Choroid plexus epithelial cell (primary cell): ENCODE measurements at places on chromosomes 6 and 20.
A peak's percentile ranks its signal among the peaks of the same experiment; 100 is the strongest.

DNA sequence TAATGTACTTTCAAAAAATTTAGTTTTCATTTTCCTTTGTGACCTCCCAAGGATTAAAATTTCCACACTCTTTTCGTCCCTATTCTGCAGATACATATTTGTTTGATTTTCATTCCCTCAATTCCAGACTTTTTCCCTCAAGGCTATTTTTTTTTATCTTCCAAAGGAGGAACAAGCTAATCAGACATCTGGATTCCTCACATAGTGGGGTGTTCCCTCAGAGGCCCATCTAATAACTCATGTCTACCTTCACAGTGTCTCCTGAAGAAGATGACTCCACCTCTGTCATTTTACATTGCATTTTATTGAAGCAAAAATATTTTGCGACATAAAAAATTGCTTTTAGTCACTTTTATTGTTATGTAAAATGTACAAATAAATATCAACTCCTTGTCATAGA is 122.2 kb downstream of the RFPL4B start:
- DNase-seq: no peak

GRCh38 chr6:165574220-165575157 is 88.6 kb downstream of the PDE10A start:
- DNase-seq: peak; percentile 61

GRCh38 chr6:6393069-6393529 is 72.6 kb upstream of the F13A1 start:
- DNase-seq: no peak

- DNase-seq: peak; percentile 60
Measured at GRCh38 chr20:34834459-34834893, 9.0 kb upstream of the NCOA6 start.

DNA sequence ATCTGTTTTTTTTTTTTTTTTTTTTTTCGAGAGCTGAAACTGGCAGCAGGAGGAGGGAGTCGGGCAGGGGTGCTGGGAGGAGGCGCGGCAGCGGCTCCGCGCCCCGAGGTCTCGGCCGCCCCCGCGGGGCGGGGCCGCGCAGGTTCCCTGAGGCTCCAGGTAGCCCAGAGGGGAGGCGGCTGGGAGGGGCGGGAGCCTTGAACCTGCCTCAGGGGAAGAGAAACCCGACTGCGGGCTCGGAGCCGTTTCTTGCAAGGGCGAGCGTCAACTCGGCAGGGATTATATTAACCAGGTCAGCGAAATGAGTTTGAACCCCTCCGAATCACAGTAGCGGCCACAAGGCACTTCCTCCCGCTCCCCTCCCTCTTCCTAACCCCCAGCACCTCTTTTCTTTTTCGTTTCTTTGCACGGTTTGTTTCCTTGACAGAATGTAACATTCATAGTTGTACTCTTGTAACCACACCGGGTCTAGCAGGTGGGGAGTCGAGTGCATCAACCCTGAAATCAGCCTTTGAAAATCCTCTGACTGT is 2.0 kb downstream of the MYB start:
- no peak for DNase-seq

DNA sequence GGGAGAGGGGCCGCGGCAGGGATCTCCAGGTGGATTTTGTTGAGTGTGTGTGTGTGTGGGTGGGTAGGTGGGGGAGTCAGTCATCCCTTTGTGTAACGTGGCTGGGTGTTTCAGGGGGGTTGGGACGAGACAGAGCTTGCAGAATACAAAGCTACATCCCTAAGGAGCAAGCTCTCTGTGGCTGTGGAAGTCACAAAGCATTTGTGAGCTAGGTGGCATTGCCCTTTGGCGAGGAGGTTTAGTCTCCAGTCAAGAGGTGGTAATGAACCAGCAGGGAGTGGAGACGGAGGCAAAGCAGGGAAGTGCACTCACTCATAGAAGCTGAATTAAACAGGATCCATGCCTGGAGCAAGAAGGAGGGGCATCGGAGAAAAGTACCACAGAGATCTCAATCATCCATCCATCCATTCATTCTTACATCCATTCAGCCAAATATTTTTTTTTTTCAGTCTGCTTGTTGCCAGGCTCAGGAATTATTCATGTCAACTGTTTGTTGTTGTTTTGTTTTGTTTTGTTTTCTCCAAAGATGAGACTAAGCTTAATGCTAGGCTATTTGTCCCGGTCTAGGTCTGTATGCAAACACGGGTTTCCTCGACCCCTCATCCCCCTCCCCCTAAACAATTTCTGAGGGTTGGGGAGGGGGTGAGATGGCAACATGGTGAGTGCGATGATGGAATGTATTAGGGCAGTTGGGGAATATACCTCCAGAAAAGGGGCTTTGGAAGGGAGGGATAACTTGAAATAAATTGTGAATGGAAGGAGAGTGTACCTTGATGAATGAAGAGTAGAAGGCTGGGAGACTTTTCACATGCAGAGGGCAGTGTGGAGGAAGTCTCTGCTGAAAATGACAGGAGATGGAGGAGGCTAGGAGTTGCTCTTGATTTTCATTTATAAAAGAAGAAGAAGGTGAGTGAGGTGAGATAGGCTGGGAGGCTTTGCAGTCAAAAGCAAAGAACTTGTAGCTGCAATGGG is 1.0 kb downstream of the HCRTR2 start:
- no peak for DNase-seq

DNA sequence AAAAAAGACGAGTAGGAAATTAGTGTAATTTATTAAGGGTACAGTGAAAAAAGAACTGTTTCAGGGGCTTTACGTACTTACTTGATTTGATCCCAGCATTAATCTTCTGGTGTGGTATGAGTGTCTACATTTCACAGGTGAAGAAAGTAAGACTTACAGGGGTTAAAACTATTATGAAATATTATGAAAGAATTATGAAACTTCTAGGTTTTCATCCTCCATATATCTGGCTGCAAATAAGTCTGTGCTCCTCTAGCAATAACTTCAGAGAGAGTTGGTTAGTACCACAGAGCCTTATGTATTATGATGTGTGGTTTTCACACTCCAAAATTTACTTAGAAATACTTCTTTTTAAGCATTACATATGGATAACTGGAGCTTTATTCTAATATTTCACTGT is 41.9 kb downstream of the ZFAND3 start:
- DNase-seq: no peak

DNA sequence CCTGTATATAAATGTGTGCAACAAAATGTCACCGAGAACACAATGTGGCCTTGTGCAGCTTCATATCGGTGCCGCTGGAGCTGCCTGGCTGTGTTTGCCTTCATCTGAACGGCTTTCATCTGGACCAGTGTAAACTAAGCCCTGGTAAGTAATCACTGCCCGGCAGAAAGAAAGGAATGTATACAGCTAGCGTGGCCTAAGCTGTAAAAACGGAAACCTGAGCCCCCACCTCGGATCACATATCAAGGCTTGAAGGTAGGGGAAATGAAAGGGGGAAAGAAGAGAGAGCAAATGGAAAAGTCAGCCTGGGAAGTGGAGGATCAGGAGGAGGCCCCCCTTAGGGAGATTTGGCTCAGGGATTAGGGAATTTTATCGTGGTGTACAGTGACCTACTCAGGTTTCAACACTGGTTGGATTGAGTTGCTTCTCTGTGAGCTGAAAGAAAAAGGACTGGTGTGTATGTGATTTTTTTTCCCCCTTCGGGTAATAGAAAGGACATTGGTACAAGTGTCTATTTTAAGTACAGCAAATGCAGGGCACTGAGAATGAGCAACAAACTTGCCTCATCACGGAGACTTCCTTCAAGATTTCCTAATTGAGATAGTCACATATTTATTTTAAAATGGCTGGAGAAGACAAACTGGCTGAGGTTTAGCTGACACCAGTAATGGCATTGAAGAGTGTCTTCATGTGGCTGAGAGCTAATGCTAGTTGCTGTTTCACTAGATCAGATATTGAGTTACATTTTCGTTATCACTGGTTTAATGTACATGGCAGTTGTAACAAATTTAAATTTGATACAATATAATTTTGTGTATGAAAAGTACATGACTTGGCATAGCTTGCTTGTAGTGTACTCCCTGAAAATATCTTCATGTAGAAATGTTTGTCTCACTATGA is 3.5 kb downstream of the SOBP start:
- peak; percentile 51 for DNase-seq

DNA sequence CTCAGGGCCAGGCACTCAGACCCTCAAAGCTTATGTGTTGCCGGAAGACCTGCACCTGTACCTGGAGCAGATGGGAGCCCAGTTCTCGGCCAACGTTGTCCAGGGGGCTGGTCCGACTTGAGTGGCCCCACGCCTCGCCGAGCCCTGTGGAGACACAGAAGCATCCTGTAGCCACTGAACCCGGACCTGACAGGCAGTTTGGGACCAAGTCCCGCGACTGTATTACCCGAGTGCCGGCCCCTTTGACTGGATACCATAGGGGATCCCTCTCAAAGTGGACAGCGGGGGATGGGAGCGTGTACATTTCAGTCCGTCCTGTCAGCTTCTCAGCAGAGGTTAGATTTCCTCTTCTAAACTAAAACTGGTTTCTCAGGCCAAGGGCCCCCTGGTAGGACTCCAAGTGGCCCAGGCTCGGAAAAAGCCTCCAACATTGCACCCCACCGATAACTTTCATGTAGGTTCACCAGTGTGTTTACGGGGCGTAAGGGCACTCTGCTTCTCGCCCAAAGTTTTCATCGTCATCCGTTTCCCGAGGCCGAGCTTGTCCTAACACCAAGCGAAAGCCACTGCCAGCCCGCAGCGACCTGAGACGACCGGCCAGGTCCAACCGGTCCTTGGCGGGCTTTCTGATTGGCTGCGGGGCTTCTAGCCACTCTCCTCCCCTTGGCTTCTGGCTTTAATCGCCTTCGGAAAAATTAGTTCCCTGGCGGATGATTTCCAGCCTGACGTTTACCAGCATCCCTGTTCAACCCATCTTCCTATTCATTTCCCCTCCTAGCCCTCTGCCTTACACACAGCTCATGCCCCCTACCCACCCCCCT is 10.8 kb downstream of the SIM1 start:
- no peak for DNase-seq

DNA sequence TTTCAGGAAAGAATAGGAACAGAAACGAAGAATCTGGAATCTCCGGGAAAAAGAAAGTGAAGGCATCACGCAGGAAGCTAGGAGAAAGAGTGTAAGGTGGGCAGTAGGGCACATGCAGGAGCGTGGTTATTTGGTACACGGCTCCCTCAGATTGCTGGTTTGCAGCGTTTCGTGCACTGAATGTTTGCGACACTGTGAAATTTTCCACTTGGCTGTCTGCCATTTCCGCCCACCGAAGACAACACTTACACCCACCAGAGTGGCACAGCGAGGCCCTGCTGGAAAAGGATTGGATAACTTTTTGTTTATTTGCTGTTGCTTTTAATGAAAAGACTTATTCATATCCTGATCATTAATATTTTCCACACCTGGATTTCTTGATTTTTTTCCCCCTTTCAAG is 248.3 kb downstream of the GMPR start:
- DNase-seq: no peak

- DNase-seq: peak; percentile 50
Measured at GRCh38 chr6:143692696-143693095, 14.9 kb downstream of the PHACTR2 start.

GRCh38 chr6:136550330-136551071 is at the start of gene MAP7:
Gene MAP7 (minus strand): TSS chr6:136550422. CDS start chr6:136550408, 14 bp downstream.
- DNase-seq: no peak

DNA sequence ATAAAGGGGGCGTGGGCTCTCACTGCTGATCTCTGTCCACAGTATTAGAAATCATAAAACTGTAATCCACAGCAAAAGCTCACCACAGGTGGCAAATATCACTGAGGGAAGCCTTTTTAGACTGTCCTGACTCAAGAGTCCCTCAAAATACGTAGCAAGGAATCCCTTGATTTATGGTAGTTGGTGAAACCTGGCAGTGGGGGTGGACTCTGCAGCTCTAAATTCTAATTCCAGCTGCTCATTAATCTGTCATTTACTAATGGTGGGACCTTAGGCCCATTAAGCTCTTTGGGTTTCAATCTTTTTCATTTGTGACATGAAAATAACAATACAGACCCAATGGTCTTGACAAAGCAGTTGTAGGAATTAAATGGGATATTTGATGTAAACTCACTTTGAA is 32.3 kb downstream of the GMDS start:
- no peak for DNase-seq

GRCh38 chr6:14593286-14593685 is 475.7 kb downstream of the CD83 start:
- DNase-seq: no peak

GRCh38 chr20:4089756-4090487 is 74.6 kb upstream of the RNF24 start:
- DNase-seq: peak; percentile 40

GRCh38 chr6:93417421-93418013 is 1.8 kb downstream of the EPHA7 start:
- peak; percentile 53 for DNase-seq

- DNase-seq: no peak
Measured at GRCh38 chr6:154397491-154398195, 41.0 kb upstream of the IPCEF1 start.

DNA sequence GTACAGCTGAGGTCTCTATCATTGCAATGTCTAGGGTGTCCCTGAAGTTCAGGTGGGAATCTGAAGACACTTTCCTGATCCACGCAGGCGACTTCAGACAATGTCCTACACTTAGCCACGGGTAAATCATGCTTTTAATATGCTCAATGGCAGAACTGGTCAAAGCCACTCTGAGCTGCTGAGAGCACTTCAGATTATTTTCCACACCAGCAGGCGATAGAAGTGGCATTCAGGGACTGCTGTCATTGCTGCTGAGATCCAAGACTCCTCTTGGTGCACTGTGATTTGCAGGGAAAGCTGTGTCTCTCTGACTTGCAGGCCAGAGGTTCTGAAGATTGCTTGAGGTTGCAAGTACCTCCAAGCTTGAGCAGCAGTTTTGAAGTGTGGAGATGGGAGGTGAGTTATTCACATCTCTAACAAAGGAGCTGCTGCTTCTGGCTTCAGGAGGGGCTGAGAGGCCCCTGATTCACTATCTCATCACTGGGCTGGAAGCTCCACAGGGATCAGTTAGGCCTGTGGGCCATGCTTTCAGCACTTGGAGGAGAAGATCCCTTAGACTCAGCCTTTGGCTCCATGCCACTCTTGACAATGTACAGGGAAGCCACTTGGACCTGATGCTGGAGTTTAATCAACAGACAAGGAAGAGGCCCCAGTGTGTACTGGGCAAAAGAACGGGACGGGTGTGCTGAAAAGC is 2.9 kb upstream of the SSTR4 start:
- DNase-seq: no peak

DNA sequence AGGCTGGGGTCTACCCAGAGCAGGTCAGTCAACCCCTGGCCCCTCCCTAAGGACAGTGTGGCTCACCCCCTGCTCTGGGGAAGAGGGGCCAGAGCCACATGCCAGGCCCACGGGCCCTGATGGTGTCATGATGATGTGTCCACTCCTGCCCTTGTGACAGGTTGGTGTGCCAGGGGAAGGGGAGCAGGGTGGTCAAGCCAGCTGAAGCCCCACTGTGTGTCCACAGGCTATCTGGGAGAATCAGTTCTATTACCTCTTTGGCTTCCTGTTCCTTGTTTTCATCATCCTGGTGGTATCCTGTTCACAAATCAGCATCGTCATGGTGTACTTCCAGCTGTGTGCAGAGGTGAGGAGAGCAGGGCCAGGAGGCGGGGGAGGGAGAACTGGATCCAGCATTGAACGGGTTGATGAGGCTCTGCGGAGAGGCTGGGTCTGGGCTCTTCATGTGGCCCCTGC is 47.7 kb downstream of the PLAGL2 start:
- no peak for DNase-seq

- DNase-seq: no peak
Measured at GRCh38 chr6:70667256-70667710, 400 bp upstream of the SMAP1 start.
